ENCODE measurements at places on chromosomes 2 and 18.

DNA sequence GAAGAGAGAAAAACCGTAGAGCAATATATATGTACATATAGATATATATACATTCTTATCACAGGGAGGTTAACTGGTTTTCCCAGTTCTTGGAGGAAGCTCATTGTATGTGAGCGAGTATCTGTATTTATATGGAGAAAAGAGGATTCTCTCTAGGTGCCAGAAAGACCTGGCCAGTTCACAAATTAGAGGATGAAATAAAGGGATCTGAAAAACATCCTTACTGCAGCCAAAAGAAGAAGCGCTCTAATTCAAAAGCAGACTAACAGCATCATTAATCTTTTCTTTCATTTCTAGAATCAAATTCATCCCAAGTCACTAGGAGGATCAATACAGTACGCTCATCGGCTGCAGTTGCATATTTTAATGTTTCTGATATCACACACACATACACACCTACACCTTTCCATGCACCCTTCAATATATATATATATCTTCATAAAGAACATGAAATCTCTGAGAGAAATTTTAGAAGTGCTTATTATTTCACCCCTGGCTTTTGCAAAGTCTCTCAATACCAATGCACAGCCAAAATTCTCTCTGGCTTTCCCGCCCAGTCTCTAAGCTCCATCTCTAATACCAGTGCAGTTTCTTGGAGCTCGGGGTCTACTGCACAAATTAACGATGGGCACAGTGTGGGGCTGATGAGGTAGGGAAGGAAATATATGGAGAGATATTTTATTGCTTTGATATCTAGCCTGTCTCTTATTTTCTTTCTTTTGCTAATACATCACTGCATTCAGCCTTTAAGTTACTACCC, 731 bp downstream of the NRXN1 start:
- DNase-seq, result no peak

- peak; percentile 65 for DNase-seq
Measured at GRCh38 chr2:239380831-239381708, 19.8 kb downstream of the HDAC4 start.

GRCh38 chr2:74089816-74090745, 57.6 kb downstream of the BOLA3 start:
- no peak for DNase-seq

DNA sequence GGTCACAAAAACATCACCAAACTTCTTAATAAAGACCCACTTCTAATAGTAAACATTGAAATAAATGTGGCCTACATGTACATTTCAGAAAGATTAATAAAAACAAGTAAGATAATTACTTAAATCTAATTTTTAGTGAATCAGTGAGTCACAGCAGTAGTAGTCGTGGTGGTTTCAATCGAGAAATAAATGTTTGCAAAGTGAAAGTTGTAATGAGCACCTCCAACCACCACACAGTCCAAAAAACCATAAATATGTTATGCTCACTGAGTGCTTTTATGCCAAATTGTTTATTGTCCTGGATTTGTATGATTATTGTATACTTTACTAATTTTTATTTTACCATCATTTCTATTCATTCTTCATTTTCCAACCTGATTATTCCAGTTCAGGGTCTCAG, 61.8 kb upstream of the SPOPL start:
- no peak for DNase-seq

- DNase-seq, result no peak
Measured at GRCh38 chr2:241003047-241003360, 4.6 kb downstream of the SNED1 start.

DNA sequence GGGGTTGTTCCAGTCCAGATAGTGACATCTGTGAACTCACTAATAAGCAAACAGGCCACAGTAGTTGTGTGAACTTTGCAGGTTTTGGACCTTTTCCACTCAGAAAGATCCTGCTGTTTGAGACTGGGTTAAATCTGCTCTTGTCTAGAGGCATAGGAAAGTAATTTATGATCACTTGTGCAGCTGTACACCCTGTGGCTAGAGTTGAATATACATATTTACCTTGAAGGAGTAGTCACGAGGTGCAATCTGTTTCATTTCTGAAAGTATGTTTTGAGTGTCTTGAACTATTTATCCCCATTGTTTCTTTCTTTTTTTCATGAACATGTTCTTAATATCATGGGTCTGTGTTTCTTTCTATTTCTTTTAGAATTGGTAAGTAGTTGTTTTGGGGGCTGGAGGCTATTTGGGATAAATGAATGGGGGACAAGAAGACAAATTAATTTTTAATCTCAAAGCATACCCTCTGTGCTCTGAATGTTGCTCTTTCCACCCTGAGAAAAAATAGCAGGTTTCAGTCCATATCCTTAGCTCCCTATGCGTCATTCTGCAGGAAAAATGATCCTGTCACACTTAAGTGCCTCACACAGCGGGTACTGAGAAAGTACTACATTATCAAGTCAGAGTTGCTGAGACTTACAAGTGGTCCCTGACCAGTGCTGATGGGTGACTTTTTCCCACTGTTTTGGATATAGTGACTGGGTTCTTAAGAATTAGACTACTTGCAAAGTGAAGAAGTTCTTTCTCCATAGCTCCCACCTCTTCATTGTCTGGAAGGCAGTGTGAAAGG, 28.2 kb downstream of the DCC start:
- DNase-seq, result no peak

DNA sequence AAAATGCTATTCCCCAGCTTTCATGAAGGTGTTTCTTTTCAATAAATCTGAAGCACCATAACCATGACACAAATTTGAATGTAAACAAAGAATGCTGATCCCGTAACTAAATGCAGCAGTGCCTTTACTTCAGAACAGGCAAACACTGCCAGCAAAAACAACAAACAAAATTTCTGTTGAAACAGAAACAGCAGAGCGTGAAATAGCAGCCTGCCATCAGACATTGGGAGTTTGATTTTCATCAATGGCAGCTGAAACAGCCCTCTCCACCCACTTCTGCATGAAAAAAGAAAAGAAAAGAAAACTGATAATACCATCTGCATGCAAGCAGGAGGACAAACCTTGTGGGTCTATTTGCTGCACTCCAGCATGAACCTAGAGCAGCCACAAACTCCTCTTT, 128.3 kb downstream of the CDH2 start:
- DNase-seq, result no peak

DNA sequence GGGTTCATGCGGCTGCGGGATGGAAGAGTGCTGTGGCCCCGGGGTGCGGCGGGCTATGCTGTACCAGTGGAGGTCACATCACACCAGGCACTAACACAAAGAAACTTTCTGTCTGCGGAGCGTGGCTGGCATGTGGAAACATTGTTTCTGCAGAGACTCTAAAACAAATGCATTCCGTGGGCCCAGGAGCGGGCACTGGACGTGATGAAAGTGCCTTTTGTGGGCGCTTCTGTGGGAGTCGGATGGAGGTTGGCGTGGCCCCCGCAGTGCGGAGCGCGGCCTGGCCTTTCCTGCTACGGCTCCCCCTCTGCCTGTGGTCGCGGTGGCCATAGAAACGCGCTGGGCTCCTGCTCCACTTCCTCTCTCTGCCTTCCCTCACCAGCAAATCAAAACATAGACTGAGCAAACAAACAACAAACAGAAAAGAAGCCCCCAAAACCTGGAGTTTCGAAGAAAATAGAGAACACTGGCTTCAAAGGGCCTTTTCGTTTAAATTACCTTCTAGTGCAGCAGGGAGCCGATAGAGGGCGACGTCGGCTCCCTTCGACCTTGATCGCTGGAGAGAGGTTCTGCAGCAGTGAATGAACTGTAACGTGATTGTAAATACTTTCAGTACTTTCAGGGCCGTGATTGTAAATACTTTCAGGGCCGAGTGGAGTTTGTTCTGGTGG, 51.4 kb downstream of the KIF5C start:
- DNase-seq, result peak; percentile 55

GRCh38 chr2:126798276-126799140, 100.2 kb upstream of the TEX51 start:
- DNase-seq, result no peak

DNA sequence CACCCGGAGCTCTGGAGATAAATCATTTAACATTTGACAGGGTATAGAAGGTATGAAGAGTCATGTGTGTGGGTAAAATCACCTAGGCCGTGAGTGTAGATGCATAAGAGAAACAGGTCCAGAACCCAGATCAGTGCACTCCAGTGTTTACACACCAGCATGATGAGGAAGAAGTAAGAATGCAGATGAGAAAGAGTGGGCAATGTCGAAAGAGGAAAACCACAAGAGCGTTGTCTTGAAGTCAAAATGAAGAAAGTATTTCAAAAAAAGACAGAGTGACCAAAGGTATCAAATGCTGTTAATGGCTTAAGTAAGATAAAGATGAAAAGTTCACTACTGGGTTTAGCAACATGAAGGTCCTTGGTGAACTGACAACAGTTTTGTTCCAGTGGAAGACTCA, 32.0 kb upstream of the PLB1 start:
- no peak for DNase-seq

DNA sequence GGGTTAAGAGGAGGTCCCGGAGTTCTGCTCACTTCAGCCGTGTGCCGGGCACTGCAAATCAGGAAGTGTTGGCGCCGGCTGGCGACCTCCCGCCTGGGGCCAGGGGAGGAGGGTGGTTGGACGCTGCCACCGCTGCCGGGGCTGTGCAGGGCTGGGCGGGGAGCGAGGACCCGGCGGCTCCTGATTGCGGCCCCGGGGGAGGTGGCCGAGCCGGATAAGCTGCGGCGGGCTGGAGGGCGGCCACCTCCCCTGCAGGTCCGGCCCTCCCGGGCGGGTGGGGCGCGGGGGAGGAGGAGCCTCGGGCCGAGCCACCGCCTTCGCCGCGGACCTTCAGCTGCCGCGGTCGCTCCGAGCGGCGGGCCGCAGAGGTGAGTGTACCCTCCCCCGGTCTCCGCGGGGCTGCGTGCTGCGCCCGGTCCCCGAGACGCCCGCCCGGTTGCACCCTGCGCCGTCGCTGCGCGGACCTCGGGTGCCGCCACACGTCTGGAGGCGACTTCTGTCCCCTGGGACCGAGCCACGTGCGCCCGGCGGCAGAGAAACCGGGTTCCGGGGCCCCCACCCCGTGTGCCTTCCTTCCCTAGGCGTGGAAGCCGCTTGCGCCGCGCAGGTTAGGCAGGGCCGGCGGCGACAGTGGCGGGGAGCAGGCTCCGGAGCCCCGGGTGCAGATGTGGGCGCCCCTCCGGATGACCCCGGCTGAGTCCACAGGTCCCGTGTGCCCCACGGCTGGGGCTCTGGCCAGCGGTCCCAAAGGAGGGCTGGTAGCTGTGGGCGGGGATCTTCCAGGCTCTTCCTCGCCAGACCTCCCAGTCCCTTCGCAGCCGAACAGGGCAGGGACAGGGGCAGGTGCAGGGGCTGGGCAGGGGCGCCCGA, at the start of gene STEAP3:
TSS of gene STEAP3 (plus strand) at position 314 of the 870 bp plus-strand sequence. CDS start 7,179 bp downstream, outside the sequence.
- DNase-seq, result no peak

DNA sequence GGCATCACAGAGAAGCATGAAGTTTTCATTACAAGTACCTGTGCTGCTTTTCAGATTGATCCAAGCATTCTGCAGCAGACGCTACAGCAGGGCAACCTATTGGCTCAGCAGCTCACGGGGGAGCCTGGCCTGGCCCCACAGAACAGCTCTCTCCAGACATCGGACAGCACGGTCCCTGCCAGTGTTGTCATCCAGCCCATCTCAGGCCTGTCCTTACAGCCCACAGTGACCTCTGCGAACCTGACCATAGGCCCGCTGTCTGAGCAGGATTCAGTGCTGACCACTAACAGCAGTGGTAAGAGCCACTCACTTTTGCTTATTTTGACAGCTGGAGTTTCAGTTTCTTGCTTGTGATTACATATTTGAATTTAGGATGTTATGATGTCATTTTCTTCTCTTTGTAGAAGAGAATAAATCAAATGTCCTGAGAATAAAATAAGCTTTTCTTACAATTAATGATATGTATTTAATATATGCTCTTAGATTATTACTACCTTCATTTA, 104.9 kb downstream of the ZNF236 start:
- no peak for DNase-seq

- no peak for DNase-seq
Measured at GRCh38 chr2:157793053-157793612, 83.0 kb downstream of the ACVR1 start.

GRCh38 chr2:200335657-200336056, 29.2 kb downstream of the SPATS2L start:
- no peak for DNase-seq

GRCh38 chr18:5370332-5370731, 74.8 kb upstream of the ZBTB14 start:
- DNase-seq, result no peak

DNA sequence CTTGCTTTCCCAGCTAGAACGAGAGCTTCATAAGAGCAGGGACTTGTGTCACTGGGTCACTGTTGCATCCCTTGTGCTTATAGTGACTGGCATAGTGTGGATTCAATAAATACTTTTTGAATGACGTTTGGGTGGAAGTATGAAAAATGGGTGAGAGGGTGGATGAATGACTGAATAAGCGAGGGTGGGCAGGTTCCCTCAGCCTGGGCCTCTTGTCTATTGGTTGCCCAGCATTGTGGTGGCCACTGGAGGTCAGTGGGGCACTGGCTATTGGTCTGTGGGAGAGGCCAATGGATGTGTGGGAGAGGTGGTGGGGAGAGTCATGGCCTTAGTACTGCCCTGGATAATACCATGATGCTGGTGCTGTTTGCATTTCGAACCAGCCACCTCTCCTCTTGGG, 93.8 kb upstream of the SKOR2 start:
- DNase-seq, result no peak

DNA sequence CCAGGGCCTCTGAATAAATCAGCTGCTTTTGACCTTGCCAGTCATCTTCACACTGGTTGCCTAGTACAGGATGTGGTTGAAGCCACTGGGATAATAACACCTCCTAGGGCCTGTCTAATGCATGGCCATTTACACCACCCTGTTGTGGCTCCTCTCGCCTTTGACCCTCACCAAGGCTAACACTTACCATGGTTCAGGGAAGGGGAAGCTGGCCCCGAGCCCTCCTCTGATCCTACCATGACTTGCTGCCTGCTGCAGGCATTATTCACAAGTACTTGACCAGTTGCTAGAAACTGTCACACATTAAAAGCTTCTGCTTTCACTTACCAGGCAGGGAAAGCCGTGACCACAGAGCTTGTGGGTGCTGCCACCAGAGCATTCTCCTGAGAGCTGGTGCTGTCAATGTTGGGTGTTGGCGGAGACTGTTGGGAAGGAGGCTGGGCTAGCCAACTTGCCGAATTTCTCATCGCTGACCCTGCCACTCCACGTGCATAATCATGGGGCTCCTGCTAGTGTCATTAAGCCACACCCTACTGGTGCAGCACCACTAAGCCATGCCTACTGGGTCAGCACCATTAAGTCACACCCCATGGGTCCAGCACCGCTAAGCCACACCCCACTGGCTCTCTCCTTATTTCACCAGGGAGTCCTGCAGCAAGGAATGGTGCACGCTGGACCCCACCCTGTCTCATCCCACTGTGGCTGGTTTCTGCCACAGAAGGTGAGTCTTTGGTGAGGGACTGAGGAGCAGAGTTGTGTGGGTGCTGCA, 47.0 kb upstream of the TTC39C start:
- DNase-seq, result no peak
